ENCODE measurements at places on chromosomes 4 and X.

DNA sequence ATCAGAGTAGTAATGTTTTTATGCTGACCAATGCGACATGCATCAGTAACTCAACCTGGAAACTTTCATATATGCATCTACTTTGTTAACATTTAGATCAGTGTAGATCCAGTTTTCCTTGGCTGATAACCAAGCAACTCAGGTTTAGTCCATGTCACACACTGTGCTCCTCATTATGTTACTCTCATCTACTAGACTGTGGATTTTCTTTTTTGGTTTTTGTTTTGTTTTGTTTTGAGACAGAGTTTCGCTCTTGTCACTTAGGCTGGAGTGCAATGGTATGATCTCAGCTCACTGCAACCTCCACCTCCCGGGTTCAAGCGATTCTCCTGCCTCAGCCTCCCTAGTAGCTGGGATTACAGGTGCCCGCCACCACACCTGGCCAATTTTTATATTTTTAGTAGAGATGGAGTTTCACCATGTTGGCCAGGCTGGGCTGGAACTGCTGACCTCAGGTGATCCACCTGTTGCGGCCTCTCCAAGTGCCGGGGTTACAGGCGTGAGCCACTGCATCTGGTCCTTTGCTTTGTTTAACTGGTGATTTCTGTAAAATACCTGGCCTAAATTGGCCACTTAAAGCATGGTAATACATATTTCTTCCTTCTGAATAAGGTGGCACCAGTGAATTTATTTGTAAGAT is 48.6 kb downstream of the SMARCAD1 start:
- no peak for DNase-seq

DNA sequence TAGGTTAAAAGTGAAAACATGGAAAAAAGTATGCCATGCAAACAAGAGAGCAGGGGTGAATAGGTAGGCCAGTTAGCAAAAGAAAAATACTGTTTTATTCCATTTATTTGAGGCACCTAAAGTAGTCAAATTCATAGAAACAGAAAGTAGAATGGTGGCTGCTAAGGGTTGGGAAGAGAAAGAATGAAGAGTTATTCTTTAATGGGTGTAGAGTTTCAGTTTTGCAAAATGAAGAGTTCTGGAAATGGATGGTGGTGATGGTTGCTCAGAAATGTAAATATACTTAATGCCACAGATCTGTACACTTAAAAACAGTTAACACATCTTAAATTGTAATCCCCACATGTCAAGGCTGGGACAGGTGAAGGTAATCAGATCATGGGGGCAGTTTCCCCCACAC is 29.7 kb downstream of the PARM1 start:
- no peak for DNase-seq

- no peak for DNase-seq
These were observed 18.3 kb upstream of the HERC3 start for GRCh38 chr4:88573995-88574394.

DNA sequence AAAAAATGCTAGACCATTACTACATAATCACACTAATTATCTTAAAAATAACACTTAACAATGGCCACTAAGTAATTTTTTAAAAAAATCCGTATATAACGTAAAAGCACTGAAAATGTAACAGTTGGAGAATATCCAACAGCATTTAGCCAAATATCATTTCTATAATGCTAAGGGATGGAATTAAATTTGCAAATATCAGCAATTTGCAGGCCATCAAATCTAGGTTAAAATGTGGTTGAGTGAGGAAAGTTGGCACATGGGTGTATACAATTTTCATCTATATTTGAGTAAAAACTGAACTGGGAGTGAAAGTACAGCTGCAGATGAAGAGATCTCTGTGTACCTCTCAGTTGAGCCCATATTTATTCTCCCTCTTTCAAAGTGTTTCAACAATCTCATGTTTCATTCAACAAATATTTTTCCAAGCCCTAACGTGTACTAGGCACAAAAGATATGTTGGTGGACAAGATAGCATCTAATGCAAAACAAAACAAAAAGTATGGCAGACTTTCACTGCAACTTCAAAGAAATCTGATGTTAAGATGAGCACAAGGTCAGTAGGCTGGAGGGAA is 63.0 kb downstream of the MBNL3 start:
- DNase-seq = no peak

GRCh38 chr4:37717576-37717975 is 31.4 kb upstream of the RELL1 start:
- no peak for DNase-seq

DNA sequence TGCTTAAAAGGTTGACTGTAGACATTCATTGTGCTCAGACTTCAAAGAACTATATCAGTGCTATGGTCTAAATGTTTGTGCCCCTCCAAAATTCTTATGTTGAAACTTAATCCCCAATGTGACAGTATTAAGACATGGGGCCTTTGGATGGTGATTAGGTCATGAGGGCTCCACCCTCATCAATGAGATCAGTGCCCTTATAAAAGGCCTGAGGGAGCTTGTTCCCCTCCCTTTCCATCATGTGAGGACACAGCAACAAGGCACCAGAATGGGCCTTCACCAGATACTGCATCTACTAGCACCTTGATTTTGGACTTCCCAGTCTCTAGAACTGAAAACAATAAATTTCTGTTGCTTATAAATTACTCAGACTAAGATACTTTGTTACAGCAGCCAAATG is 28.3 kb downstream of the CLOCK start:
- DNase-seq = no peak

DNA sequence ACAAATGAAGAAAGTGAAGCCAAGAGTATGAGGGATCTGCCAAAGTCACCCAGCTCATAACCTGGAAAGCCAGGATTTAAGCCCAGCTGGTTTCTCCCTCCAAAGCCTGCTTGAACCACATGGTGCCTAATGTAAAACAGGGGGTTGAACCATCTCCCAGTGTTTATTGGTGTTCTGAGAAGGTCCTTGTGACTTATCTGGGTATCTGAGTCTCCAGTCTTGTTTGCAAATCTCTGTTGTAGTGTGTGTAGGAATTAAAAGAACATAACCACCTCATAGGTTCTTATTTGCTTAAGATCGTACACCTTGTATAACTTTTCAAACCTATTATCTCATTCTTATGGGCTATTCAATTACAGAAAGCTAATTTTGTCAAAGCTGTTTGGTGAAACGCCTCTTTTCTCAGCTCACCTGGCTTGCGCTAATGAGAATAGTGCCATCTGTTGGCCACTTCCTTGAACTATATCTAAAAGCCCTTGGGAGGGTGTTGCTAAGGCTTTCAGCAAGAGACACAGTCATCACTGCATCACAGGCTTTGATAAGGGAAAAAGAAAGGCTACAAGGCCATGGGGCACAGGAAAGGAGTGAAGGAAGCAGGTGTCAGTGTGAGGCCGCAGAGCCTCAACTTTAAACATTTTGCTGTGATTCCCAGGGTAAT is 34.0 kb downstream of the ETDB start:
- no peak for DNase-seq

DNA sequence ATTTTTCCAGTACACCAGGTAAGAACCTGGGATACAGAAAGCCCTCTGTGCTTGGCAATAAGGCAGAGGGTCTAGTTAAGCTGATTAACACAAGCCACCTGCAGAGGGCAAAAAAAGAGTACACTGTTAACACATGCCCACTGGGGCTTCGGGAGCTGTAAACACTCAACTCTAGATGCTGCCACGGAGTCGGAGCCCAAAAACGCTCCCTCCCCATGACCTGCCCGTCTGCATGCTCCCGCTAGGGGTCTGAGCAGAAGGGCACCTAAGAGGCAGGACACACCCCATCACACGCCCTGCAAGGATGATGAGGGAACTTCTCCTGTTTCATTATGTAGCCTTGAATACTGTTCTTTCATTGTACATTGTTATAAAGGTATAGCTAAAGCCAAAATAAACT is 715.6 kb upstream of the AADAT start:
- DNase-seq = no peak

Measured in stimulated activated CD8-positive, alpha-beta memory T cell treated with anti-CD3 and anti-CD28 coated beads, Interleukin-15, amount 100 ng/mL, for 4 hours (primary cell).